Kidney epithelial cell (primary cell): ENCODE measurements at places on chromosomes 11 and 22. TPM values are rescaled to one million over a fixed set of nuclear protein-coding genes. Genes with fewer than 3 reads are reported as not detected.

DNA sequence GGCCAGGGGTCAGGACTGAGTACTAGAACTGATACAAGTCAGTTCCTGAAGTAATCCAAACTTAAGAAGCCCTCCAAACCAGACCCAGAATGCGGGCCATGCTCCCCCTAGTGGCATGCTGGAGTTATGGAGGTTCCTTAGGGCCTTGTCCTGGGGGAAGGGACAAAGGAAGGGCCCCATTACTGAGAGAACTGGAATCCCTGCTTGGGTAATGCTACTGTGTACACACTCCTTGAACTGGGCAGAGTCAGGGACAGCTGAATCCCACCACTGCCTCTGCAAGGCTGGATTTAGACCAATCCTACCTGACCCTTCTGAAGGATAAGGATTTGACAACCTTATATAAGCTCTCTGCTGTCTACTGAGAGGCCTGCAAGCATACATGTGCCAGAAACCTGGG is 97.3 kb upstream of the AKIP1 start:
- DNase-seq: no peak

The MMP8 gene
- not detected in 2 replicates for total RNA-seq

The HMBS gene
- total RNA-seq: 27.7 and 29.7 TPM in 2 replicates

DNA sequence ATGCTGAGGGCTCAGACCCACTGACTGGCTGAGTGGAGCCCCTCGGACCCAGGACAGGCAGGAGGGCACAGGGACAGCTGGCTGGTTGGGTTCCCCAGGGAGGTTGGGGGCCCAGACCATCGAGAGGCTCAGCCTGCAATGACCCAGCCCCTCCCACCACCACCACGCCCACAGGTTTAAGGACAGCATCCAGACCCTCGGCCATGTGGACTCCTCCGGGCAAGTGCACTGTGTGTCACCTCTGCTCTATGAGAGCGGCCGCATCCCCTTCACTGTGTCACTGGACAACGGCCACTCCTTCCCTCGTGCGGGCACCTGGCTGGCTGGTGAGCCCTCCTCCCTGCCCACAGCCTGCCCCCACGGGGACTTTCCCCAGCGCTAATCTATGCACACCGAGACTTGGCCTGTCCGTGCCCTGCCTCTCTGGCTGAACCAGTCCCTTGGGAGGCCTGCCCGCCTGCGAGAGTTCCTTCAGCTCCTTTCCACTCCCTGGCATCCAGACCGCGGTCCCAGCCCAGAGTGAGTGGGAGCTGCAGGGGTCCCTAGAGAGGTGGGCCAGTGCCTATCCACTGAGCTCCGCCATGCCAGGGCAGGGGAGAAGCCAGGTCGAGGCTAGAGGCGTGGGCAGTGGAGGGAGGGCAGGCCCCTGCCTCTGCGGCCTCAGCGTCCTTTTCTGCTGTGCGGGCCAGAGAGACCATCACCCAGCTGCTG is 2.2 kb downstream of the SUSD2 start:
- no peak for DNase-seq
